ENCODE measurements at places on chromosomes 2 and 18. TPM values are rescaled to one million over a fixed set of nuclear protein-coding genes. Genes with fewer than 3 reads are reported as not detected.

DNA sequence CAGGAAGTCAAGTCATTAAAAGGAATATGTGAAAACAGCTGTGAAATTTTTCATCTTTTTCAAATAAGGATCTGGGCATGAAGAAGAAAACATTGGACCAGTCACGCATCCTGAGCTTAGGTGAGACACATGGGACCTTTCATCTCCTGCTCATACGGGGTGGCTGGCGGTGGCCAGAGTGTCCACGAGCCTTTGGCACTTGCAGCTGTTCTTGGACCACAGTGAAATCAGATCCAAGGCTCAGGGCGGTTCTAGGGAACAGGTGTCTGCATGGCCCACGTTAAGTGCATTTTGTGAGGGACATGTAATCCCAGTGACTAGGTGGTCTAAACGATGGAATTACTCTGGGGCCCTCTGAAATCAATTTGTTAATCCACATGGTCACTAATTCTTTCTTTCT lies 212.7 kb upstream of the COPS8 start:
- no peak for DNase-seq

- no peak for DNase-seq
Measured at GRCh38 chr18:3878401-3878800, 428.4 kb downstream of the TGIF1 start.

DNA sequence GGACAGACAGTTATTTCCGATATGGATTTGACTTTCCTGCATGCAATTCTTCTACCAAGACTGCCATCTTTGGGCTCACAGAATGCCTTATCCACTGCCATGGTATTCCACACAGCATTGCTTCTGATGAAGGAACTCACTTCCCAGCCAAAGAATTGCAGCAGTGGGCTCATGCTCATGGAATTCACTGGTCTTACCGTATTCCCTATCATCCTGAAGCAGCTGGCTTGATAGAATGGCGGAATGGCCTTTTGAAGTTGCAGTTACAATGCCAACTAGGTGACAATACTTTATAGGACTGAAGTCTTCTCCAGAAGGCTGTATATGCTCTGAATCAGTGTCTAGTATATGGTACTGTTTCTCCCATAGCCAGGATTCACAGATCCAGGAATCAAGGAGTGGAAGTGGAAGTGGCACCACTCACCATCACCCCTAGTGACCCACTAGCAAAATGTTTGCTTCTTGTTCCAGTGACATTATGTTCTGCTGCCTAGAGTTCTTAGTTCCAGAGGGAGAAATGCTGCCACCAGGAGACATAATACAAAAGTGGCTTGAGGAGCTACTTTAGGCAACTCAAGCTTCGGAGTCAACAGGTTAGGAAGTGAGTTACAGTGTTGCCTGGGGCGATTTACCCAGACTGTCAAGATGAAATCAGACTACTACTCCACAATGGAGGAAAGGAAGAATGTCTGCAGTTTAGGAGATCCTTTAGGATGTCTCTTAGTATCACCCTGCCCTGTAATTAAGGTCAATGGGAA lies 23.8 kb upstream of the SMAD4 start:
- no peak for DNase-seq

GRCh38 chr2:153739394-153739793 lies 132.3 kb upstream of the GALNT13 start:
- DNase-seq, result no peak

GRCh38 chr2:11490194-11490593 lies 24.2 kb upstream of the E2F6 start:
- no peak for DNase-seq

GRCh38 chr18:59360381-59360780 lies 1.3 kb upstream of the LMAN1 start:
- DNase-seq, result no peak

- DNase-seq, result no peak
Measured at GRCh38 chr18:48878471-48878870, 72.3 kb downstream of the SMAD7 start.

DNA sequence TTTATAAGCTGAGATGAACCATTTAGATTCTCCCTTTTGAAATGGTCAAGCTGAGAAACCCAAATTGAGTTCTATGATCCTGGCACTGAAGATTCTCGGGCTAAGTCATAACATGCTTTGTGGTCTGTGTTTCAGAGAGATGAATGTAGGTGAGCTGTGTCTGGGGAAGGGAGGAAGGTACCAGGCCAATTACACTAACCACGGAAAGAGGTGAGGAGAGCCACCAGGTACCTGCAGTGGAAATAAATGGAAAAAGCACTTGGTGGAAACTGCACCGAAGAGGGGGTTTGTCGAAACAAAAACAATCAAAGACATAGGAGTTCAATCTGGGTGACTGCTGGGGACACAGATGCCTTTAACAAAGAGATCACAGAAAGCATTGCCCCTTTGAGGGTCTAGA lies 963 bp upstream of the MRPL44 start:
- DNase-seq, result no peak

DNA sequence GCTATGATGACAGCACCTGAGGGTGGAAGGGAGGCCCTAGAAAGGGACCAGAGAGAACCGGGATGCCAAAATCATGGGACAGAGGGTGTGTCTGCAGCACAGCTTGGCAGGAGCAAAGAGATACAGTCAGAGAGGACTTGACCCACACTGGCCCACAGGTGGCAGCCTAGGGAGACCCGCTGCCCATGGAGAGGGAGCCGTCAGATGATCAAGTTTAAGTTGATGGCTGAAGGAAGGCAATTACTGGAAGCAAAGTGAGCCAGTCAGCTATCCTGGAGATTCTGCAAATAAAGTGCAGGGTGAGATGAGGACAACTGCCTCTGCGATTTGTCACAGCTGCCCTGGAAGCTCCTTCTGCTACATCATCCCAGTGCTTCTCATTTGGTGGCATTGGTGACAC lies 74.0 kb downstream of the CMPK2 start:
- no peak for DNase-seq

- no peak for DNase-seq
Measured at GRCh38 chr18:37712776-37713175, 147.2 kb upstream of the CELF4 start.

- no peak for DNase-seq
Measured at GRCh38 chr2:121363632-121364420, 78.8 kb upstream of the TFCP2L1 start.

DNA sequence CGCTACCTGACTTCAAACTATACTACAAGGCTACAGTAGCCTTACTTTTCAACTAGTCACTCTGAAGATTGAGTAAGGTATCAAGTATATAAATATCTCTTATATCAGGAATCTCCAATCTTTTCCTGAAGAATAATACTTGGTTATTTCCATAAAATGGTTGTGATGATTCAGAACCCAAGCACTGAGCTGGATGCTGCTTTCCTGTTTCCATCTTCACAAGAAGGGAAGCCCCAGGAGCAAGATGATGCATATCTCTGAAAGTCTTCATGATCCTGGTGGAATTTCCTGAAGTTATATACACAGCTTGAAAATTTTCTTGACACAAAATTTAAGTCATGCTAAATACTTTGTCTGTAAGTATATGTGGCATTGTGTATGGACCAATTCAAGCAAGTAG lies 243.9 kb upstream of the TANK start:
- DNase-seq, result no peak

GRCh38 chr2:136235546-136235945 lies 117.6 kb upstream of the CXCR4 start:
- no peak for DNase-seq

- DNase-seq, result no peak
Measured at GRCh38 chr2:196427986-196428634, 211.4 kb upstream of the CCDC150 start.

DNA sequence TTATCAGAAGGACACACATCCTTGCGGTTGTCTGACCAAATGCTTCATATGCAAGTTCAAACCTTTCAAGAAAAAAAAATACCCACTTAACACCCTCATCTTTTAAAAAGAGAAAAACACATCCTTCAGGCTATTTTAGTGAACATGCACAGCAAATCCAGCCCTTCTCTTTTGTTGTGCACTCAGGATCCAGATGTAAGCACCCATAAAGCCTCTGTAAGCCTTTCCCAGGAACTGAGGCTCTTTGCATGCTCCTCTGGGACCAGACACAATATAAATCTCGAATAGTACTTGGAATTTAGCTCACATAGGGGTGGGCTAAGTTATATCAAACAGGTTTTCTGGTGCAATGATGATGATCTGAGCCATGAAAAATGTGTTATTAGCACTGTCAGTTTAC lies 308.8 kb upstream of the FAM98A start:
- DNase-seq, result no peak

- DNase-seq, result no peak
Measured at GRCh38 chr2:51322613-51323012, 290.7 kb upstream of the NRXN1 start.

DNA sequence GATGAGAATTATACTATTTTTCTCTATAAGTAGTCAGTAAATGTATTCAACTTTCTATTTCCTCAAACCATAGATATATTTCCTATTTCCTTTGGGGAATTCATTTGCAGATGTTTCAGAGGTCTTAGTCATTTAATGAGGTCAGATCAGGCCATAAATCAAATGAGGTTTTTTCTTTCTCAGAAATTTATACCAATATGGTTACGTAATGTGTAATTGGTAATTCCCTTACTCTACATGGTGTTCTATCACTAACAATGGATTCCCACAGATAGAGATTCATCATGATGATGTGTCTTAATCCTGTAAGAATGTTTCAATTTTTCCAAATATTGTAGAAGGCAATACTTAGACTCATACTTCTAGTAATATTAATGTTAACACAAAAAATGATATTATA lies 108.0 kb downstream of the DPP4 start:
- no peak for DNase-seq

DNA sequence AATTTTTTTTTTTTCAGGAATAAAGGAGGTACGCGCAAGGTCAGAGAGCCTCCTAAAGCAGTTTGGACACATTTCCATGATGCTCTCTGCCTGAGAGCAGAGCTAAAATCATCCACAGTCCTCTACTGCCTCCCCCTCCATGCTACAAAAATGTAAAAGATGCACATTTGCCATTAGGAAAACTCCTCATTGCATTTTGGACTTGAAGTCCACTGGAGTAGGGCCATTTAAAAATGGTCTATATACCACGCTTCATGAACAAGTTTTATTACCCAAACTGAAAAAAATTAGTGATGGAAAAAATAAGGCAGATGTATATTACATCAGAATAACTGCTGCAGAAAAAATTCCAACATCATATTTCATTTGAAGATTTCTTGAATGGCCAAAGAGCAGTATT lies 256.0 kb downstream of the AFF3 start:
- peak; percentile 54 for DNase-seq

DNA sequence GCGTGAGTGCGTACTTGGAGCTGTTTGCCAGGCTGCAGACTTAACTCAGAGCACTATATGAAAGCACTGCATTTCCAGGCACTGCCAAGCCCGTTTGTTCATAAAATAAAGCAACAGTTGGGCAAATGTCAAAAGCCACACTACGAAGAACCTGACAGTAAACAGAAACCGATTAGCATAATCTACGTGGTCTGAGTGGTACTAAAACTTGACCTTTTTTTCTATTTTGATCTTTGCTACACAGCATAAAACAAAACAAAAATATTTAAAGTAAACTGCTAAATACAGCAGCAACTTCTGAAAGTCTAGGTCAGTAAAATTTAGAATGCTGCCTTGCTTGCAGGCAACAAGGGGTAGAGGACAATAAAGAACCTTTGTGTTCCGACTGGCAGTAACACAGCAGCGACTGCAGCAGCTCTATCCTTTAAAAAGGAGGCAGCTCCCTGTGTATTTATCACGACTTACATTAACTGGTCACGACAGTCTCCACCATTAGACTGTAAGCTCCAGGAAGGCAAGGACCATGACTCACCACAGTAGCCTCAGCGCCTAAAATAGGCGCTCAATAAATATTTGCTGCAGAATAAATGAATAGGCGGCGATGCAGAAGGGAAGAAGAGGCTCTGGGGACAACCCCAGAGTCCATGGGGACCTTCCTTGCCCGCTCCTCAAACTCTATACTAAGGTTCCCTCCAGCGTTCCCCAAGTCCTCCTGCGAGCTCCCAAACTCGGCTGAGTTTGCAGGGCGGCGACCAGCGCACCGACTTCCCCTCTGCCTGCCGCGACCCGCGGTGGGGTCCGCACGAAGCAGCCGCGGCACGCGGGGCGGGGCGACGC lies 902 bp downstream of the SS18 start:
- peak; percentile 12 for DNase-seq

GRCh38 chr2:240819126-240819857 lies 727 bp downstream of the KIF1A start:
- no peak for DNase-seq

Gene C2orf72
- 0.39 TPM for total RNA-seq

Gene MAP2
- total RNA-seq, result 14.4 TPM

Gene CAVIN2
- 23.0 TPM for total RNA-seq

Gene CCDC195
- total RNA-seq, result not detected

Gene ACADL
- 3.6 TPM for total RNA-seq

Gene B3GNT7
- total RNA-seq, result 1.4 TPM

All from skin of body (tissue), 3 donors.